ENCODE measurements at places on chromosomes 13 and 19.

- DNase-seq = no peak
Observed at GRCh38 chr13:24304620-24305019, 4.8 kb upstream of the C1QTNF9 start.

- no peak for DNase-seq
Observed at GRCh38 chr19:49906879-49907564, 10.3 kb upstream of the IL4I1 start.

DNA sequence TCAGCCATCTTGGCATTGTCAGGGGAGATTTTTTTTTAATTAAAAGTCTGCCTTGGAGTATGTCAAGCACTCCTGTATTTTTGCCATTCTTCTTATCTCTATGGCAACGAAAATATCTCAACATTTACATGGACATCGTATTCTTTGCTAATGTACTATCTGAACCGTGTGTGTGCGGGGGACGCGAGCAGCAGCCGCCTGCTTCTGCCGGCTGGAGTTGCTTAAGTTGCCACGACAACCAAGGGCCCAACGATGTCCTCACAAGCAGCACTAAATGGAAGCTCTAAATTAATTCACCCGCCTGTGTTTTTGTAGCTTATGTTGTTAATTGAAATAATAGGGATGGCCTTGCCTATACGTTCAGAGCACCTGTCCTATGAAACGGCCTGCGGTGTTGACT lies 309.5 kb downstream of the TEX29 start:
- no peak for DNase-seq

DNA sequence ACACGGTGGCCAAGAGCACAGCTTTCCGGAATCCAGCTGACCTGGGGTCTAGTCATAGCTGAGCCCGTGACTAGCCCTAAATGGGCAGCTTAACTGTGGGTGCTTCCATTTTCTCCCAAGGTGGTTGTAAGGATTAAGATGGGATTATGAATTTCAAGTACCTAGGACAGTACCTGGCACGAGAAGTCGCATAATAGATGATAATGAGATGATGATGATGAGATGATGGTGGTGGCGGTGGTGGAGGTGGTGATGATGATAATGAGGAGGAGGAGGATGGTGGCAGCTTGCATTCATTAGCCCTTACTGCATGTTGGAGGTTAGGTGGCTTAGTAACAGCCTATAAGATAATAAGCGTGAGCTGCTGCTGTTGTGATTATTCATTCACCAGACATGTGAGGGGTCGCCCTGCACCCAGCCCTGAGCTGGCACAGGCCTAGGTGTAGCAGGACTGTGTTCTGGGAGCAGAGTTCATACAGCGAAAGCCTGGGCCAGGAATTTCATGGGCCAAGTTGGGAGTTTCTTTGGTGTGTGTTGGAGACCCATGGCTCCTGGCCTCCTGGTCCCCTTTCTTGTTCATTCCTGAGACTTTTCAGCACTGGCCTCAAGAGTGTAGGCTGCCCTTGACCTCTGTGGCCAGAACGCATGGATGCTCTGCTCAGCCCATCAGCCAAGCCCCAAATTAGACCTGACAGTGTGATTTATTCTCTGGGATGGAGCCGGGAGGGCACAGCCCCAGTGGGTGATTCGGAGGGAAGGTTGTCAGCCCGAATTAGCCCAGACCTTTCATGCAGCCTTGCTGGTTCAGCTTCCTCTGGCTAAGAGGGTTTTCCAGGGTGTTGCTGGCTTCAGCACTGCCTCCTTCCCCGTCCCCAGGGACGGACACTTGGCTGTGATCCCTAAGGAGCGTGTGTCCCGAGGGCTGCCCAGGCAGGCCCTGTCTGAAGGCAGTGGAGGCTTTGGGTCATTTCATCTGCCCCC lies 128.8 kb downstream of the SIPA1L3 start:
- DNase-seq = no peak

DNA sequence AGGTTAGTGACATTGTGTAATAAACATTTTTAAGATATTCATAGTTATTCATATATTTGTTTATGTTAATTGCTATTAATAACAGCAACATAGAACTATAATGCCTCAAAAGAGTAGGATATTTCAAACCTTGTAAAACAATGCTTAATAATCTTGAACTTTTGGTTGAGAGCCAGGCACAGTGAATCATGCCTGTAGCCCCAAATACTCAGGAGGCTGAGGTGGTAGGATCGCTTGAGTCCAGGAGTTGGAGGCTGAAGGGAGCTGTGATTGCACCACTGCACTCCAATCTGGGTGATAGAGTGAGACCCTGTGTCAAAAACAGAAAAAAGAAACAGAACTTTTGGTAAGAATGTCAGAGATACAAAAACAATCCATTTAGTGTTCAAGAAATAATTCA lies 213.9 kb upstream of the SLITRK1 start:
- DNase-seq = no peak

GRCh38 chr19:41903193-41903953 lies 20.4 kb downstream of the ARHGEF1 start:
- no peak for DNase-seq

DNA sequence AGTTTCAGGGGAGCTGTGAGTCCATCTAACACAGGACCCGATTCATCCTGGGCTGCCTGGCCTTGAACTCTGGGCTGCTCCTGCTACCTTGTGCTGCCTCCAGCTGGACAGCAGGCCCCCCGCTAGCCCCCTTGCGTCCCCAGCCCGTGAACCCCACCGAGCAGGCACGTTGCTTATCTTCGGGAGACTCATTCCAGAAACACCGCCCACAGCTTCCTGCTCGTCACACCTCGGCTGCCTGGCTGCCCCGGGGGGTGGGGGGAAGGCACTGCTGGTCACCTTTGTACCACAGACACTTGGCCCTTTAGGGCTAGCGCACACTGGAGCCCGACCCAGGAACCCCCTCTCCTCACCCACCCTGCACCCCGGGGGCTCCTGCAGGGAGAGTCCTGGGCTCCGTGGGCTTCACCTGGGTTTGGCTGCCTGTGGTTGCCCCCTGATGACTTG lies 48.1 kb downstream of the CRTC1 start:
- DNase-seq = no peak

GRCh38 chr19:4980067-4980466 lies 11.2 kb downstream of the KDM4B start:
- no peak for DNase-seq

GRCh38 chr19:29671393-29672160 lies 6.3 kb downstream of the PLEKHF1 start:
- DNase-seq = peak; percentile 88

- no peak for DNase-seq
Observed at GRCh38 chr13:25915840-25916518, 135.8 kb downstream of the SHISA2 start.

GRCh38 chr19:18013210-18014111 lies 5.5 kb downstream of the ARRDC2 start:
- DNase-seq = no peak

DNA sequence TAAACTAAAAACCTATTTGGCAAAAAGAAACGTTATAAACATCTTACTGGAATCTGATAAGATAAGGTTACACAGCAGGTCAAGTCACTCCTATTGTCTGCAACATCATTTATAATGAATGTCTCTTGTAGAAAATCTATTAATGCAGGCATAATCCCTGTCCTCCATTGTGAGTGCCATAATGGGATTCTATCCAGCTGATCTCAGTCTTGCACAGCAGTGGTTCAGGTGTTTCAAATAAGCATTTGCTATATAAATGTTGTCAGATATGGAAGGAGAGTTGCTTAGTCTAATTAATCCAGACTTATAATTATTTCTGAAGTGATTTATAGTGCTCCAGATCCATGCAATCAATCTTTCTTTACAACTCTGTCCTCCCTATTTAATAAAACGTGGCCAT lies 186.5 kb upstream of the ATXN8OS start:
- no peak for DNase-seq

- no peak for DNase-seq
Observed at GRCh38 chr19:5341448-5341820, 822 bp upstream of the PTPRS start.

All from activated CD4-positive, alpha-beta T cell treated with anti-CD3 and anti-CD28 coated beads, Interleukin-2, amount 50 U/mL, for 4 hours (primary cell).